ENCODE measurements at places on chromosomes 16 and 17.
A peak's percentile ranks its signal among the peaks of the same experiment; 100 is the strongest.

DNA sequence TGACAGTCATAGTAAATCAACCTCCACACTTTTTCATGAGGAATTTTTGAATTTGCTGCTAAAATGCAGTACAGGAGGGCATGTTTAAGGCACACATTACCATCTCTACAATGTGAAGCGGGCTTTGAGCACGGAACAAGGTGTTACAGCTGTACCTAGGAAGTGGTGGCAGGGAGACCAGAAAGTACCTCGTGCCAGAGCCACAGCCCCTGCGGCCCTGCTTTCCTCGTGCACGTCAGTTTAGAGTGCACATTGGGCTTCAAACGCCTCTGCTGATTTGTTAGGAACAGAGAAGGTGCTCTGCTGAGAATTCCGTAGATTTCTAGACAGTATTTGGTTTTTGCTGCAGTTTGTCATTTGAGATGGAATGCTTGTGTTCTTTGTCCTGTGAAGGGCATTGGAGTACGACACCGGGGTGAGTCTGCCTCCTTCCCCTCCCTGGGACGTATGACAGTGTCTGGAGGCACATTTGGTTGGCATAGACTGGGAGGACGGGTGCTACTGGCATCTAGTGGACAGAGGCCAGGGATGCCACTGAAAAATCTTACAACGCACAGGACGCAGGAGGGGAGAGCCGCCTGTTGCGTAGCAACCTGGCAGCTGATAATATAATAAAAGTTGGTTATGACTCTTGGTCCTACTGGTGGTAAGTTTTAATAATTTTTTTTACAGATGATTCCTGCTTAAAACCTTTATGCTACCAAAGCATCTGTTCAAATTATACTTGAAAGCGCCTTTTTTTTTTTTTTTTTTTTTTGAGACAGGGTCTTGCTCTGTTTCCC lies 9.1 kb downstream of the FOXK2 start:
- peaks cover 42% of the 10 kb centered on the region for H3K4me1 ChIP-seq
- H3K27ac ChIP-seq, result peak overlapping the region; percentile 34
- H3K27me3 ChIP-seq, result no peaks in the 10 kb centered on the region
- no peak for DNase-seq
- H3K36me3 ChIP-seq, result peaks cover 3% of the 10 kb centered on the region

DNA sequence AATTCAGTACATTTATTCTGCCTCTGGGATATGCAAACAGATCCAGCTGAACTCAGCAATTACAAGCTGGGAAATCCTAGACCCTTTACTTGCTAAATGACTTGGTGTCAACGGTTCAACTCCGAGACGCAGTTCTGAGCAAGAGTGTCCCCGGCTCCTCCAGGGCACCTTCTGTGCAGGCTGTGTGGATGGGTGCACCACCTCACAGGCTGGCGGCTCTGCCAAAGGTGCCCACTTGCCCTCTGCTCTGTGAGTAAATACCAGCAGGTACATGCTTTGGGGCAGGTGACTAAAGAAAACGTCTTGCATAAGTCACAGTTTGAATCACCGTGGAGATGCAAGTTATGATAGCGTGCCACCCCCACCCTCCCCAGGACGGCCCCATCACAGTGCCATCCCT lies 23.3 kb downstream of the MAP1LC3B start:
- H3K27ac ChIP-seq, result no peak overlapping the region
- no peak for DNase-seq
- no peaks in the 10 kb centered on the region for H3K4me1 ChIP-seq
- peaks cover 8% of the 10 kb centered on the region for H3K36me3 ChIP-seq

GRCh38 chr17:55175788-55176427 lies 88.9 kb upstream of the HLF start:
- no peak overlapping the region for H3K4me3 ChIP-seq
- H3K27me3 ChIP-seq, result no peaks in the 10 kb centered on the region

- H3K27me3 ChIP-seq, result peaks cover 9% of the 10 kb centered on the region
- no peak overlapping the region for H3K27ac ChIP-seq
- no peak for DNase-seq
- peak overlapping the region; percentile 48 for H3K4me3 ChIP-seq
- peaks cover 23% of the 10 kb centered on the region for H3K4me1 ChIP-seq
These were observed 159.1 kb downstream of the WWOX start for GRCh38 chr16:78258375-78259065.

DNA sequence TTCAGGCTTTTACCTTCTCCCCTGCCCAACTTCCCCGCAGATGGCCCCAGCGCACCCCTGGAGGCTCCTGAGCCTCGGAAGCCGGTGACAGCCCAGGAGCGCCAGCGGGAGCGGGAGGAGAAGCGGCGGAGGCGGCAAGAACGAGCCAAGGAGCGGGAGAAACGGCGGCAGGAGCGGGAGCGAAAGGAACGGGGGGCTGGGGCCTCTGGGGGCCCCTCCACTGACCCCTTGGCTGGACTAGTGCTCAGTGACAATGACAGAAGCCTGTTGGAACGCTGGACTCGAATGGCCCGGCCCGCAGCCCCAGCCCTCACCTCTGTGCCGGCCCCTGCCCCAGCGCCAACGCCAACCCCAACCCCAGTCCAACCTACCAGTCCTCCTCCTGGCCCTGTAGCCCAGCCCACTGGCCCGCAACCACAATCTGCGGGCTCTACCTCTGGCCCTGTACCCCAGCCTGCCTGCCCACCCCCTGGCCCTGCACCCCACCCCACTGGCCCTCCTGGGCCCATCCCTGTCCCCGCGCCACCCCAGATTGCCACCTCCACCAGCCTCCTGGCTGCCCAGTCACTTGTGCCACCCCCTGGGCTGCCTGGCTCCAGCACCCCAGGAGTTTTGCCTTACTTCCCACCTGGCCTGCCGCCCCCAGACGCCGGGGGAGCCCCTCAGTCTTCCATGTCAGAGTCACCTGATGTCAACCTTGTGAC lies 3.6 kb downstream of the MAPK7 start:
- no peak overlapping the region for H3K27ac ChIP-seq
- DNase-seq, result no peak
- H3K27me3 ChIP-seq, result no peaks in the 10 kb centered on the region
- H3K36me3 ChIP-seq, result peaks cover 19% of the 10 kb centered on the region
- peaks cover 36% of the 10 kb centered on the region for H3K4me1 ChIP-seq

DNA sequence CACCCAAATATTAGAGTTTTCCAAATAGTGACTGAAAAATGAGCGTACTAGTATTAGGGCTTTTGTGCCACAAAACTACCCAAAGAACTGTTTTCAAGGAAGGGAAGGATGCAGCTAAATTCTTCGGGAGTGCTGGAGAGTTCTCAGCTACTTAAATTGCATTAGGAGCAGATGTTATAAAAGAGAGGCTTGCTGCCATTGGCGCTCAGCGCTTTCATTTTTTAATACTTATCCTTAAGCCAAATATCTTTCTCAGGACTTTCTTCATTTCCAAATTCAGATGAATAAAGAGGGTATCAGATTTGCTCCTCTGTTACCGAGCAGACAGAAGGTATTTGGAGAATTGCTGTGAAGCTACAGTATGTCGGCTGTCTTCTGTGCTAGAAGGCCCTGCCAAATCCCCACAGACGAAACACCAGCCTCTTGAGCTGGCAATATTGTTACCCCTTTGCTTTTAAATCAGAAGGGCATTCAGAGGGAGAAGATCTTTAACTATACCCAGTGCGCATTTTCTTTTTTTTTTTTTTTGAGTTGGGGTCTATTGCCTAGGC lies 47.2 kb upstream of the CLEC18A start:
- peaks cover 18% of the 10 kb centered on the region for H3K4me1 ChIP-seq
- H3K27me3 ChIP-seq, result no peaks in the 10 kb centered on the region
- no peak overlapping the region for H3K27ac ChIP-seq

DNA sequence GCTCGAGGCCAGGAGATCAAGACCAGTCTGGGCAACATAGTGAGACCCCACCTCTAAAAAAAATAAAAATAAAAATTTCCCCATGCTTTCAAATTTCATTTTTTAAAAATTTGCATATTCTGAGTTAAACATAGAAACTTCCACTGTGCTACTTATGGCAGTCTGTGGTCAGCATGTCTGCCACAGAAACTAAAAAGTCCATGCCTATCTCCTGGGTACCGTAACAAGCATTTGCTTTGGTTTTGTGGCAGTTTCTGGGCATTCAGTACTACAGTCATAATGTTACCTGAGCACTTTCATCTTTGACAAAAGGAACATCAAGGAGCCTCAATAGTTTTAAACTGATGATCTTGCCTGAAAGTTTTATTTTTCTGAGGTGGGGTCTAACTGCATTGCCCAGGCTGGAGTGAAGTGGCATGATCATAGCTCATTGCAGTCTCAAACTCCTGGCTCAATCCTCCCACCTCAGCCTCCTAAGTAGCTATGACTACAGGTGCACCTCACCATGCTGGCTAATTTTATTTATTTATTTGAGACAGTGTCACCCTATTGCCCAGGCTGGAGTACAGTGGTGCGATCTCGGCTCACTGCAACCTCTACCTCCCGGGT lies 13.2 kb upstream of the ITGA2B start:
- no peak overlapping the region for H3K4me3 ChIP-seq
- H3K27ac ChIP-seq, result no peak overlapping the region
- no peak for DNase-seq
- peaks cover 25% of the 10 kb centered on the region for H3K36me3 ChIP-seq

- no peaks in the 10 kb centered on the region for H3K36me3 ChIP-seq
- H3K27me3 ChIP-seq, result peaks cover 33% of the 10 kb centered on the region
- no peak overlapping the region for H3K27ac ChIP-seq
- H3K4me1 ChIP-seq, result peaks cover 14% of the 10 kb centered on the region
- no peak for DNase-seq
These were observed 6.2 kb downstream of the SAMD14 start for GRCh38 chr17:50123649-50124349.

- H3K27ac ChIP-seq, result no peak overlapping the region
- peaks cover 7% of the 10 kb centered on the region for H3K4me1 ChIP-seq
- no peak overlapping the region for H3K4me3 ChIP-seq
- no peaks in the 10 kb centered on the region for H3K36me3 ChIP-seq
These were observed 15.9 kb upstream of the PDXDC1 start for GRCh38 chr16:14958970-14959369.

- no peak overlapping the region for H3K27ac ChIP-seq
- peaks cover 15% of the 10 kb centered on the region for H3K4me1 ChIP-seq
- no peak overlapping the region for H3K4me3 ChIP-seq
These were observed 6.8 kb downstream of the TTYH2 start for GRCh38 chr17:74220219-74220618.

- peaks cover 52% of the 10 kb centered on the region for H3K36me3 ChIP-seq
- DNase-seq, result no peak
- H3K27me3 ChIP-seq, result no peaks in the 10 kb centered on the region
- peaks cover 18% of the 10 kb centered on the region for H3K4me1 ChIP-seq
- peak overlapping the region; percentile 16 for H3K4me3 ChIP-seq
- H3K27ac ChIP-seq, result peak overlapping the region; percentile 75
These were observed 21.6 kb upstream of the EVPL start for GRCh38 chr17:76048711-76049110.

GRCh38 chr17:50174444-50174843 lies 8.6 kb downstream of the SGCA start:
- no peak for DNase-seq
- no peak overlapping the region for H3K4me3 ChIP-seq
- H3K4me1 ChIP-seq, result peaks cover 30% of the 10 kb centered on the region
- no peak overlapping the region for H3K27ac ChIP-seq
- peaks cover 6% of the 10 kb centered on the region for H3K27me3 ChIP-seq

GRCh38 chr17:28476076-28476865 lies 2.8 kb downstream of the SLC13A2 start:
- no peak overlapping the region for H3K4me3 ChIP-seq
- H3K36me3 ChIP-seq, result no peaks in the 10 kb centered on the region
- no peak overlapping the region for H3K27ac ChIP-seq
- H3K27me3 ChIP-seq, result no peaks in the 10 kb centered on the region
- peaks cover 16% of the 10 kb centered on the region for H3K4me1 ChIP-seq

DNA sequence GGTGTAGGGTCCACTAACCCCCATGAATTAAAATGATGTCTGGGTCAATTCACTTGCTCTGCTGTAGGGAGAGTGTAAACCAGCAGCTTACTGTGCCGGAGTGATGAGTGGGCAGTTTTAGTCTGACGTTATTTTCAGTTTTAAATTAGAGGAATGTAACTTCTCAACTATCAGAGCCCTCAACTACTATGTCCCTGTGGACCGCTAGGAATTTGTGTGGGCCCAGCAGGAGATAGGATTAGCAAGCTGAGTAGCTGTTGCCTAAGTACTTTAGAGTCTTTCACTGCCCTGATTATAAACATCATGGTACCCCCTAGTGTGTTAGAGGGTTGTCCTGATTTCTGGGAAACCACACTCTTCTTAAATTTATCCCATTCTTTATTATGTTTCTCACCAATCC lies 11.4 kb downstream of the MARVELD3 start:
- no peak overlapping the region for H3K27ac ChIP-seq
- peaks cover 7% of the 10 kb centered on the region for H3K4me1 ChIP-seq
- no peaks in the 10 kb centered on the region for H3K27me3 ChIP-seq
- DNase-seq, result no peak

GRCh38 chr17:18191967-18192366 lies 8.3 kb downstream of the ALKBH5 start:
- H3K27me3 ChIP-seq, result no peaks in the 10 kb centered on the region
- H3K4me3 ChIP-seq, result no peak overlapping the region
- no peak overlapping the region for H3K27ac ChIP-seq
- DNase-seq, result no peak
- H3K36me3 ChIP-seq, result peaks cover 33% of the 10 kb centered on the region

DNA sequence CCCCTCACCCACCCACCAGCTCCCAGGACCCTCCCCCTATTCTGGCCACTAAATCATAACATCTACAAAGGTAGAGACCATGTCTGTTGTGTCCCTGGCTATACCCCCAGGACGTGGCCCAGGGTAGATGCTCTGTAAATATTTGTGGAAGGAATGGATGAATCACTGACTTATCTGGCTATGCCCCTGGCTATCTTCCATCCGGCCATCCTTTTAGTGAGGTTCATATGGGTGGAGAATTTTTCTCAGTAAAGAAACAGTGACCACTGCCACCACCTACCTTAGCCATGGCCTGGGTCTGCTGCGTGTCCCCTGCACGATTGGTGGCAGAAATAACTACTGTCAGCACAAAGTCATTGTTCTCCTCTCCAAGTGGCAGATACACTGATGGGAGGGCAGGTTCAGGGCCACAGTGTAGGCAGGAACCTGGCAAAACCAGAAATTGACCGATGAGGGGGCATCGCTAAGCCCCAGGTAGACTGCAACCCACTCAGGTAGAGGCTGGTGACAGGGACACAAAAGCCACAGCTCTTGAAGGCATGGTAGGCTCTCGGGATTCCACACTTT lies 63.1 kb upstream of the BCO1 start:
- no peak overlapping the region for H3K4me3 ChIP-seq
- DNase-seq, result no peak
- H3K36me3 ChIP-seq, result no peaks in the 10 kb centered on the region
- no peaks in the 10 kb centered on the region for H3K4me1 ChIP-seq

GRCh38 chr16:71956486-71956885 lies 43.7 kb downstream of the PKD1L3 start:
- H3K27ac ChIP-seq, result no peak overlapping the region
- peaks cover 6% of the 10 kb centered on the region for H3K4me1 ChIP-seq
- H3K36me3 ChIP-seq, result no peaks in the 10 kb centered on the region
